ENCODE measurements at places on chromosomes 12 and 14.
A peak's percentile ranks its signal among the peaks of the same experiment; 100 is the strongest.

DNA sequence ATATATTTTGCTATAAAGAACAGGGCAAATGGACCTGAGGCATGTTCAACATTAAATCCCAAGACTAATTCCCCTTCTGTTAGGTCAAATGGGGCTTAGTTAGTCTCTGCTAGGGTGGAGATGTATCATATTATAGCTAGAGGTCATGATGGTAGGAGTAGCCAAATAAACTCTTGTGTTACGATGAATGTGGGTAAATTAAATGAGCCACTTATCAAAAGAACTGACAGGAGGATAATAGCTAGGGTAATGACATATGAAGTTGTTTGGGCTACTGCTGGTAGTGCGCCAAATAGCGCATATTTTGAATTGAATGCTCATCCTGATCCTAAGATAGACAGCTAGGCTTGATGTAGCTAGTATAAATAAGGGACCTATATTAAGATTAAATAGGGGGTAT, 445.0 kb downstream of the GXYLT1 start:
- no peak for DNase-seq
- H3K4me3 ChIP-seq: no peak overlapping the region
- no peak overlapping the region for H3K27ac ChIP-seq
- no peaks in the 10 kb centered on the region for H3K27me3 ChIP-seq
- H3K36me3 ChIP-seq: no peaks in the 10 kb centered on the region

DNA sequence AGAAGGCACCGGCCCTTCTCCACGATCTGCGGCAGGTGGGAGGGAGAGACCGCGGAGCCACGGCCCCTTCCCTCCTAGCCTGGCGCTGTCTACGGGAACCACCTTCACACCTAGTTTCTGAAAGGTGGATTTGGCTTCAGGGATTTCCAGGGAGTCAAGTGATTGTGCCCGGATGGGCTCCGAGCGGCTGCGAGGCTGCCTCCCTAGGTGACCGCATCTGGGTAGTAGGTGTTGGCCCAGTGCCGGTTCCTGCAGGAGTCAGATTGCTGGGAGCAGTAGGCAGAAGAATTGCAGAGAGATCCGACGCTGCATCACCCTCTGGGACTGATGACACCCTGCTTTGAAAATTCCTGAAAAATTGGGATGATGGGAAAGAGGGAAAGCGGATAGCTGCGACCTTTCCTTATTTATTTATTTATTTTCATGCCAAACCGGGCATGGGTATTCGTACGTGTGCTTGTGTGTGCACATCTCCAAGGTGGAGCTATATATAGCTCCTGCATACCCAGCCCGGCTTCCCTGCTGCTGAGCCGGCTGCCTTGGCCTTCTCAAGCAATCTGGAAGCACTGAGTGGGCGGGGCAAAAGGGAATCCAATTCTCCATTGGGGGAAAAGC, 1.1 kb downstream of the CNTN1 start:
- H3K4me1 ChIP-seq: peaks cover 2% of the 10 kb centered on the region
- no peak overlapping the region for H3K27ac ChIP-seq
- no peak for DNase-seq
- H3K4me3 ChIP-seq: peak overlapping the region; percentile 46
- H3K27me3 ChIP-seq: no peaks in the 10 kb centered on the region
- no peaks in the 10 kb centered on the region for H3K36me3 ChIP-seq

DNA sequence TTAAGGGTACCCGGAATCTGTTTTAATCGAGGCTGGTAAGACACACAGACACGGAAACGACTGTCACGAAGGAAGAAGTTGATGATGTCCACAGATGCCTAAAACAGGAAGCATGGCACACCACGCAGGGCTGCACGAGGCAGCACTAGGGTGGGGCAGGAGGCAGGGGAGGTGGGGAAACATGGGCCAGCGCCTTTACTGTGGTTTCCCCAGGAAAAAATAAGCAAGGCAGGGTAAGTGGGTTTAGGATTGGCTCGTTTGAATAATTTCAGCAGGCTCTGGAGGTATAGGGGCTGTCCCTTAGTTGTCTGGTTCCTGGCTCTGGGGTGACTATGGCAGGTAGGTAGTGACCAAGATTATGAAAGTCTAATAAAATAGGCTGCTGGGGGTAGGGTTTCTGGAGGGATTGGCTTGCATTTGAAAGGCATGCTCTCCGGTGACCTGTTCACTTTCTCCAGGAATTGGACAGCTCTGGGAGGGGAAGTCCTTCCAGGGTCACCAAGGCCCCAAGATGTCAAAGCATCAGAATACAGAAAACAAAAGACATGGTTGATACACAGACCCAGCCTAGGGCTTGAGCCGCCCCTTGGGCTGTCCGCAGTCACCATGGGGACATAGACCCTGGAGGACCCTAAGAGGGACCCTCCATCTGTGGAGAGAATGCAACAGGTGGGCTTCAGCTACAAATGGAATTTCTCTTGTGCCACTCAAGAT, 35.3 kb downstream of the MAP1LC3B2 start:
- peaks cover 4% of the 10 kb centered on the region for H3K4me1 ChIP-seq
- H3K36me3 ChIP-seq: no peaks in the 10 kb centered on the region
- H3K27me3 ChIP-seq: no peaks in the 10 kb centered on the region
- H3K4me3 ChIP-seq: no peak overlapping the region
- no peak for DNase-seq

DNA sequence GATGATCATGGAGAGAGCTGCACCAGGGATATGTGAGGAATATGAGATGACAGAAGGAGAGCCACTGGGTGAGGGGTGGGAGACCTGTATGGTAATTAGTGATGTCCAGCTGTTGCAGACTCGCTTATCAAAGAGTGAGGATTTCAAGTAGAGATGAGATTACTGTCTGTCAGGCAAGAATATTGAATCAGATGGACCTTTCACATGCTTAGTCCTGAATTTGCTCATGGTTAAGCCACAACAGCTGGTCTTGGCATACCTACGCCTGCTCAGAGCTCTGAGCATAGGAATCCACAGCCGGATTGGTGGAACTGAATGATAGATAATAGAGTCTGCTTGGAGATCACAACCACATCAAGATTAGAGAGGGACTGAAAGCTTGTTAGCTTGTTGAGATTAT, 115.2 kb upstream of the ARHGAP5 start:
- H3K27me3 ChIP-seq: no peaks in the 10 kb centered on the region
- H3K27ac ChIP-seq: no peak overlapping the region
- H3K4me1 ChIP-seq: no peaks in the 10 kb centered on the region
- no peaks in the 10 kb centered on the region for H3K36me3 ChIP-seq
- DNase-seq: no peak

- H3K36me3 ChIP-seq: no peaks in the 10 kb centered on the region
- no peaks in the 10 kb centered on the region for H3K4me1 ChIP-seq
- no peak overlapping the region for H3K4me3 ChIP-seq
- no peak overlapping the region for H3K27ac ChIP-seq
- no peak for DNase-seq
Observed at GRCh38 chr14:42854061-42854460, 1247.4 kb downstream of the LRFN5 start.

DNA sequence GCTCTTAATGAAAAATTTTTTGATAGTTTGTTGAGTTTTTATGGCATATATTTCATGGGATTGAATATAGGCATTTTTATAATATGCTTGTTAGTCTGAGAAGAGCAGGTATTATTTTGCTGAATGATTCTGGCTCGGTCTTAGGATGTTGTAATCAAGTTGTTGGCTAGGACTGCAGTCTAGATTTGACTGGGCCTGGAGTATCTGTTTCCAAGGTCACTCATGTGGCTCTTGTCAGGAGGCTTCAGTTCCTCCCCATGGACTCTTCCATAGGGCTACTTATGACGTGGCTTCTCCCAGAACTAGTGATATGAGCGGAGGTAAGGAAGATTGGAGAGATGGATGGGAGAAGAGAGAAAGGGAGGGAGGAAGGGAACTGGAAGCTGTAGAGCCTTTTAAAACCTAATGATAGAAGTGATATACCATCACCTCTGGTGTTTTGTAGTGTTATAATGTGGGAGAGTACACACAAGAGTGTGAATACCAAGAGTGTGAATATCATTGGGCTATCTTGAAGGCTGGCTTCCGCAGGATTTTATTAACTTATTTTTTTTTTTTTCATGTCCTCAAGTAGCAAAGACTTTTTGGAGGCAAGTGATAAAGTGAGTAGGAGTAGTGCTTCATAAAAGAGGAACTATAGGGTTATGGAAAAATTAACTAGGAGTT, 4.4 kb downstream of the MNAT1 start:
- DNase-seq: no peak
- no peaks in the 10 kb centered on the region for H3K27me3 ChIP-seq
- H3K36me3 ChIP-seq: no peaks in the 10 kb centered on the region
- H3K4me3 ChIP-seq: no peak overlapping the region
- no peaks in the 10 kb centered on the region for H3K4me1 ChIP-seq

- H3K4me1 ChIP-seq: no peaks in the 10 kb centered on the region
- no peaks in the 10 kb centered on the region for H3K36me3 ChIP-seq
- no peak for DNase-seq
- H3K4me3 ChIP-seq: no peak overlapping the region
Observed at GRCh38 chr12:112586148-112586783, 167.5 kb downstream of the PTPN11 start.

DNA sequence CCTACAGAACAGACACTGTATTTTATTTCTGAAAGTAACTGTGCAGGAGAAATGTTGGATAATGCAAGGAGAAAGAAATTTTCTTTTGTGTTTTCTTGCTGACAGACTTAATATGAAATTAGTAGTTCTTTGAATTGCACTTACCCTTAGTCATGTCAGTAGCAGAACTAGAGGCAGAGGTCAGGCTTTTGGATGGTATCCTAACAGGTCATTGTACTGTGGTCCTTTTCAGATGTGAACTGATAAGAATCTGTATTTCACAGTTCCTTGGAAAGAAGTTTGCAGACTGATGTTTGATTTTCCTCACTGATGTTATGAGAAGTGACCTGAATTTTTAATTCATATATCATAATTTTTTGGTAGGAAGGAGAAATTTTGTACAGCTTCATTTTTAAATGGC, 46.0 kb downstream of the VRK1 start:
- no peak overlapping the region for H3K27ac ChIP-seq
- DNase-seq: no peak
- no peaks in the 10 kb centered on the region for H3K36me3 ChIP-seq
- H3K27me3 ChIP-seq: no peaks in the 10 kb centered on the region

- H3K27me3 ChIP-seq: no peaks in the 10 kb centered on the region
- no peak overlapping the region for H3K4me3 ChIP-seq
- no peaks in the 10 kb centered on the region for H3K4me1 ChIP-seq
- no peak overlapping the region for H3K27ac ChIP-seq
- no peaks in the 10 kb centered on the region for H3K36me3 ChIP-seq
Observed at GRCh38 chr12:23446746-23447145, 502.7 kb downstream of the SOX5 start.

DNA sequence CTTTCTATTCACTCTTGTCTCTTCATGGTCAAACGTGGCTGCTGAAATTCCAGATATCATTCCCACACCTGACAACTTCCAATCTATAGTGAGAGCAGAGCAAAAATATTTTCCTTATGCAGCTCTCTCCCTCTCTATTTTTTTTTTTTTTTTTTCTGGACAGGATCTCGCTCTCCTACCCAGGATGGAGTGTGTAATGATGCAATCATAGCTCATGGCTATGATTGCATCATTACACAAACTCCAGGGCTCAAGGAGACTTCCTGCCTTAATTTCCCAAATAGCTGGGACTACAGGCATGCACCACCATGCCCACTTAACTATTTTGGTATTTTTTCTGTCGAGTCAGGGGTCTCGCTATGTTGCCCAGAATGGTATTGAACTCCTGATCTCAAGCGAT, 1398.9 kb downstream of the AACS start:
- no peak overlapping the region for H3K4me3 ChIP-seq
- H3K27ac ChIP-seq: no peak overlapping the region
- H3K27me3 ChIP-seq: no peaks in the 10 kb centered on the region
- H3K36me3 ChIP-seq: no peaks in the 10 kb centered on the region
- no peak for DNase-seq

- H3K27ac ChIP-seq: no peak overlapping the region
- H3K36me3 ChIP-seq: no peaks in the 10 kb centered on the region
- H3K27me3 ChIP-seq: no peaks in the 10 kb centered on the region
- no peak for DNase-seq
Observed at GRCh38 chr14:55540847-55541773, 38.9 kb upstream of the KTN1 start.

GRCh38 chr14:94392510-94392935, 4.1 kb upstream of the SERPINA1 start:
- H3K27ac ChIP-seq: no peak overlapping the region
- no peaks in the 10 kb centered on the region for H3K4me1 ChIP-seq
- DNase-seq: no peak
- no peaks in the 10 kb centered on the region for H3K27me3 ChIP-seq
- no peaks in the 10 kb centered on the region for H3K36me3 ChIP-seq
- H3K4me3 ChIP-seq: no peak overlapping the region

GRCh38 chr12:56330936-56331490, 2.8 kb downstream of the PAN2 start:
- peaks cover 26% of the 10 kb centered on the region for H3K36me3 ChIP-seq
- no peaks in the 10 kb centered on the region for H3K27me3 ChIP-seq
- no peak for DNase-seq
- no peak overlapping the region for H3K4me3 ChIP-seq
- H3K4me1 ChIP-seq: peaks cover 6% of the 10 kb centered on the region
- H3K27ac ChIP-seq: no peak overlapping the region

- no peaks in the 10 kb centered on the region for H3K4me1 ChIP-seq
- no peaks in the 10 kb centered on the region for H3K36me3 ChIP-seq
- no peaks in the 10 kb centered on the region for H3K27me3 ChIP-seq
Observed at GRCh38 chr12:92735131-92735721, 32.4 kb downstream of the PLEKHG7 start.

GRCh38 chr14:102085488-102085887, 1.4 kb downstream of the HSP90AA1 start:
- H3K27ac ChIP-seq: no peak overlapping the region
- H3K4me3 ChIP-seq: peak overlapping the region; percentile 89
- no peak for DNase-seq
- H3K4me1 ChIP-seq: peaks cover 41% of the 10 kb centered on the region
- H3K27me3 ChIP-seq: no peaks in the 10 kb centered on the region

DNA sequence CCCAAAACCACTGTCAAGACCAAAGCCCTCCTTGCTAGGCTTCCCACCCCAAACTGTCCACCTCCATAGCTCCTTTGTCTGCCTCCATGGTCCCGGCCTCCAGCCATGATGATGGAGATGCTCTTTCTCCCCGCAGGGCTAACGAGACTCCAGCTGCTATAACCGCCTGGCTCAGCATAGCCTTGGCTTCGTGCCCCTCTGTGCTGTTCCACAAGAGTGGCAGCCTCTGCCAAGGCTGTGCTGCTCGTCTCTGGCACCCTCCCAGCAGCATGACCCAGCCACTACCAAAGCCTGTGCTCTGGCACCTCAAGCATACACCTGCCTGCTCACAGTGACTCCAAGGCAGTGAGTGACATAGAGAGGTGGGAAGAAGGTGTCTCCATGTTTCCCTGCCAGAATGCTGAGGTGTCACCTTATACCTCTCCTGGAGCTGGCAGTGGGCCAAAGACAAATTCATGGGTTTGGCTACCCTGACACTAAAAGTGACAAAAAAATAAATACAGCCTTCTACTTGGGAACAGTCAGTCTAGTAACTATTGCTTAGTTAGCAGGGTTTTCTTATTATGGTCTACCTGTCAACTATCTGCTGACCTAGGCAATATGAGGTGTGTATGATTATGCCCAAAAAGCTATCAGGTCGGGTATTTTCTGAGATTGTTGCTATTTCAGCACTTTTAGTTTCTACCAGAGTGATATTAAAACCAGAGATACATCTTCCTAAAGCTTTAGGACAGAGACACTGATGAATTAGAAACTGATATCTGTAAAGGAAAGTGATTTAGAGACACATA, 16.1 kb upstream of the KRT73 start:
- H3K27ac ChIP-seq: no peak overlapping the region
- DNase-seq: no peak
- H3K36me3 ChIP-seq: no peaks in the 10 kb centered on the region

- H3K36me3 ChIP-seq: no peaks in the 10 kb centered on the region
- H3K27ac ChIP-seq: no peak overlapping the region
- H3K4me1 ChIP-seq: no peaks in the 10 kb centered on the region
- no peak for DNase-seq
- H3K27me3 ChIP-seq: no peaks in the 10 kb centered on the region
Observed at GRCh38 chr14:65396082-65396910, 16.2 kb upstream of the FUT8 start.
